ENCODE measurements at places on chromosomes 6 and 20. TPM values are rescaled to one million over a fixed set of nuclear protein-coding genes. Genes with fewer than 3 reads are reported as not detected.
A peak's percentile ranks its signal among the peaks of the same experiment; 100 is the strongest.

MRPS26 gene
- 78.7 TPM for total RNA-seq

COL9A1 gene
- 0.71 TPM for total RNA-seq

WFDC5 gene
- not detected for total RNA-seq

ZHX3 gene
- total RNA-seq = 28.8 TPM

DEF6 gene
- total RNA-seq = 1.1 TPM

CLPSL2 gene
- total RNA-seq = not detected

PPIL1 gene
- total RNA-seq = 59.2 TPM

CCR6 gene
- not detected for total RNA-seq

COL19A1 gene
- 1.9 TPM for total RNA-seq

ATG5 gene
- 15.1 TPM for total RNA-seq

CST8 gene
- not detected for total RNA-seq

ZC2HC1B gene
- not detected for total RNA-seq

PTK7 gene
- 2.5 TPM for total RNA-seq

- H3K4me3 ChIP-seq = no peak overlapping the region
- H3K36me3 ChIP-seq = no peaks in the 10 kb centered on the region
Measured at GRCh38 chr6:73965539-73966029, 269.6 kb downstream of the CD109 start.

DNA sequence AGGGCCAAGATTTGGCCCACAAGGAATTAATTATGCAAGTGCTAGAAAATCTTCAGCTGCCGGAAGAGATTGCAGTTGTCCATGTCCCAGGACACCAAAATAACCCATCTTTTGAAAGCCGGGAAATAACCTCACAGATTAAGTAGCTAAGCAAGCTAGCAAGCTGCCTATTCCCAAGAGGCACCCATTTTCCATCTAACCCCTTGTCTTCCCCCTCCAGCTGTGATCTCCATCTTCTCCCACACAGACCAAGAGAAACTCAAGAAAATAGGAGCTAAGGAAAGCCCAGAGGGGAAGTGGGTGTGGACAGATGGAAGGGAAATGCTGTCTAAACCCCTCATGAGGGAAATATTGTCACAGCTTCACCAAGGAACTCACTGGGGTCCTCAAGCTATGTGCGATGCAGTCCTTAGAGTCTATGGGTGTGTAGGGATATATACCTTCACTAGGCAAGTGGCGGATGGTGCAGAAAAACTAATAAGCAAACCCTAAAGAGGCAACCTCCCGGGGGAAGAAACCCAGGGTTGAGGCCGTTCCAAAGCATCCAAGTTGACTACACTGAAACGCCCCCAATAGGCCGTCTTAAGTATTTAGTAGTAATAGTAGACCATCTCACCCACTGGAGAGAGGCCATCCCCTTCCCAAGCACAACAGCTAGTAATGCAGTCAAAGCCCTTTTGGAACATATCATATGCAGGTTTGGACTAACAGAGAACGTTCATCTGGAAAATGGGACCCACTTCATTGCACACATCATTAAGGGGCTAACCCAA lies 64.3 kb upstream of the PRSS16 start:
- no peak overlapping the region for H3K27ac ChIP-seq
- peaks cover 2% of the 10 kb centered on the region for H3K27me3 ChIP-seq
- DNase-seq = no peak
- no peaks in the 10 kb centered on the region for H3K36me3 ChIP-seq
- no peak overlapping the region for H3K4me3 ChIP-seq
- H3K4me1 ChIP-seq = no peaks in the 10 kb centered on the region

DNA sequence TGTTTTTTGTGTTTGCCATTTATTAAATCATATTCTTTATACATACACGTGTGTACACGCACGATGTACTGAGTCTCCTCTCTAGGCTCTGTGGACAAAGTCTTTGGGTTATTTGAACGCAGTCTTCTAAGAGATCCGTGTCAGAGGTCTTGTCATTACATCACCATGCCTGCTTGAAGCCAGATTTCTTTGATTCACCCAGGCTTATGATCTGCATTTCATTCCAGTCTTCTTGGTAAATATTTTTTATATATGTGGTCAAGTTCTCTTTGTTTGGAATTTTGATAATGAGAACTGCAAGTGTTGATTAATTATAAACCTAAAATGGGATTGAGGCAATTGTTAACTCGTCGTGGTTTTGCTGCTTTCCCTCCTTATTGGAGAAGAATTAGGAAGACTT lies 34.6 kb downstream of the KCNS1 start:
- no peaks in the 10 kb centered on the region for H3K27me3 ChIP-seq
- DNase-seq = no peak
- H3K27ac ChIP-seq = no peak overlapping the region
- peaks cover 9% of the 10 kb centered on the region for H3K36me3 ChIP-seq
- no peaks in the 10 kb centered on the region for H3K4me1 ChIP-seq

- H3K27me3 ChIP-seq = no peaks in the 10 kb centered on the region
- H3K4me3 ChIP-seq = no peak overlapping the region
- no peaks in the 10 kb centered on the region for H3K36me3 ChIP-seq
- no peak for DNase-seq
- peak overlapping the region; percentile 61 for H3K27ac ChIP-seq
Measured at GRCh38 chr6:20223141-20223540, 10.9 kb upstream of the MBOAT1 start.

GRCh38 chr6:141580131-141580530 lies 552.6 kb upstream of the GJE1 start:
- H3K27me3 ChIP-seq = no peaks in the 10 kb centered on the region
- DNase-seq = no peak
- no peak overlapping the region for H3K4me3 ChIP-seq
- H3K27ac ChIP-seq = no peak overlapping the region

DNA sequence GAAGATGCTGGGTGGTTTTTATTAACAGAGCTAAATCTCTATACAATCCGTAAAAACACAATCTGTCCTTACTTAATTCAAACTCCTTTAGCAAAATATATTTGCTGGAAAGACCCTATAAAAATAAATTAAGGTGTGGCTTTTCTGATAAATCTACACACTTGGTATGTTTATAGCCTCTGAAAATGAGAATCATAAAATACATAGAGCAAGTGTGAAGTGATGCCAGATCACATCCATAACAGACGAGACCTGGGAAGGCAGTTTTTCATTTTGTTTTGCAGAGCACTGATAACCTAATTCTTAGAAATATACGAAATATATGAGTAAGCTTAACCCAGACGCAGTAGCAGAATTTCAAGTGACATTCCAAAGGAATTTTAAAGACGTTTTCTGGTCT lies 10.4 kb upstream of the DDO start:
- H3K4me1 ChIP-seq = no peaks in the 10 kb centered on the region
- no peak overlapping the region for H3K4me3 ChIP-seq
- no peak overlapping the region for H3K27ac ChIP-seq
- no peak for DNase-seq

DNA sequence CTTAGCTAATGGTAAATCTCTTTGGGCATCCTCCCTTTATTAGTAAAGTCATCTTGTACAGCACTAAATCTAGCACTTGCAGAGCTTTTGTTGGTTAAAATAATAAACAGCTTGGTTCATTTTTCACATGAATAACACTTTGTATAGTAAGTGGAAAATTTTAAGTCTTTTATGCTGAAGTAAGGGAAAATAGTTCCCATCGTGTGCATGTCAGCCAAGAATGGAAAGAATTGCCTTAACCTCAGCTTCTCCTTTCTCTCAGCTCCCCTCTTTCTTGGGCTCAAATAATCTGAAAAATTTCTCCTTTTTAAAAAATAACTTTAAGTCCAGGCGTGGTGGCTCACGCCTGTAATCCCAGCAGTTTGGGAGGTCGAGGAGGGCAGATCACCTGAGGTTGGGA lies 16.6 kb downstream of the SNRPC start:
- H3K27me3 ChIP-seq = no peaks in the 10 kb centered on the region
- peaks cover 27% of the 10 kb centered on the region for H3K4me1 ChIP-seq
- DNase-seq = no peak
- H3K27ac ChIP-seq = no peak overlapping the region
- H3K4me3 ChIP-seq = no peak overlapping the region
- no peaks in the 10 kb centered on the region for H3K36me3 ChIP-seq

- no peaks in the 10 kb centered on the region for H3K27me3 ChIP-seq
- H3K4me3 ChIP-seq = peak overlapping the region; percentile 77
- peak overlapping the region; percentile 83 for H3K27ac ChIP-seq
- DNase-seq = peak; percentile 68
Measured at GRCh38 chr6:116371120-116371917, 572 bp downstream of the DSE start.

DNA sequence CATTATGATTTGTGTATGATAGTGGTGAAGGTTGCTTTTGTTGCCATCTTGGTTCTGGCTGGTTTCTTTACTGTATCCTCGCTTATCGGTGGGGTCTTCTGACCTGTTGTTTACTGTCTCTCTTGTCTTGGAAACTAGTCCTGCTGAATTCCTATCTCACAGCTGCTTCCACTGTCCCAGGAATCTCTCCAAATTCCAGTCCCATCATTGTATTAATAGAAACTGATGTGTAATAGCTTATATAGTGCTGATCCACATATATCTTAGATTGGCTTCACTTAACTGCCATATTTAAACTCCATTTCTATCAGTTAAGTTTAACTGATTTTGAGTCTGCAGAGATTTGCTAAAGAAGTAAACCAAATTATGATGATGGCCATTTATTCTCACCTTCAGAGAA lies 5.9 kb downstream of the GTF2H5 start:
- peaks cover 26% of the 10 kb centered on the region for H3K36me3 ChIP-seq
- no peak overlapping the region for H3K4me3 ChIP-seq

- no peak for DNase-seq
- H3K27me3 ChIP-seq = no peaks in the 10 kb centered on the region
- no peaks in the 10 kb centered on the region for H3K36me3 ChIP-seq
Measured at GRCh38 chr6:40936818-40937251, 102.2 kb downstream of the UNC5CL start.

DNA sequence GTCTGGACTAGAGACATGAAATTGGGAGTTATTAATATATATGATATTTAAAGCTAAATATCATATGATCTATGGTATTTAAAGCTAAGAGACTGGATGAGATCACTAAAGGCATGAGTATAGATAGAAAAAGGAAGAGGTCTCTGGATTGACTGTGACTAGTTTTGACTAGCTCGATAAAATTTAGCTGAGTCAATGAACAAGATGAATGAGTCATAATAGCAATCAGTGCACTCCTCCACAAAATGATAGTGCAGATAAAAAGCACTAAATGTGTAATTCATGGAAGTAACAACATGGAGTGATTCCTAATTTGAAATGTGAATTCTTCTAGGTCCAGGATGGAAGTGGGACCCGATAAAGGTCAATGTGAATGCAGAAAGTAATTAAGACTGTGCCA lies 127.4 kb downstream of the PFDN4 start:
- no peak for DNase-seq
- no peak overlapping the region for H3K27ac ChIP-seq
- no peaks in the 10 kb centered on the region for H3K27me3 ChIP-seq
- H3K36me3 ChIP-seq = no peaks in the 10 kb centered on the region

GRCh38 chr20:49567421-49568277 lies at the start of gene PTGIS:
Gene PTGIS (minus strand): TSS chr20:49568137. CDS start chr20:49568116, 21 bp downstream.
- DNase-seq = no peak
- H3K4me1 ChIP-seq = peaks cover 22% of the 10 kb centered on the region
- peak within 1 kb of the TSS; percentile 89 for H3K27ac ChIP-seq
- H3K4me3 ChIP-seq = peak within 1 kb of the TSS; percentile 57
- H3K36me3 ChIP-seq = no peaks in the 10 kb centered on the region

DNA sequence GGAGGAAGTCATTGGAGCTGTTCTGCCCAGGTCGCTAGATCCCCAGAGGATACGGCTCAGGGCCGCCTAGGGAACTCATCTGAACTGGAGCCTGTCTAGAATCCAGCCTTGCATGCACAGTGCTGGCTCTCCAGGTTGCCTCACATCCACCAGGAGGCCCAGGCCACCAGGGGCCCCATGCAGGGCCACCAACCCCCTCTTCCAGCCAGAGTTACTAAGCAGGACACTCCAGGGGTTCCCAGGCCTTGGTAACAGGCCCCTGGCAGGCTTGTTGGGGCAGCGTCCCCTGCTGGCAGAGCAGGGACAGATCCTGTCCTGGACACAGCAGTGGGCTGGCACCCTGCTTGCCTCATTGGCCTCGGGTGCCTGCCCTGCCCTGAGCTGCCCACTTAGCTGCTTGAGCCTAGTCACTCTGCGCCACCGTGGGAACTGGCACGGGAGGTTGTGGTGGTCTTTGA lies 35.3 kb downstream of the EFCAB8 start:
- no peaks in the 10 kb centered on the region for H3K4me1 ChIP-seq
- H3K27ac ChIP-seq = no peak overlapping the region
- H3K4me3 ChIP-seq = no peak overlapping the region
- no peak for DNase-seq
- no peaks in the 10 kb centered on the region for H3K36me3 ChIP-seq
- H3K27me3 ChIP-seq = no peaks in the 10 kb centered on the region

DNA sequence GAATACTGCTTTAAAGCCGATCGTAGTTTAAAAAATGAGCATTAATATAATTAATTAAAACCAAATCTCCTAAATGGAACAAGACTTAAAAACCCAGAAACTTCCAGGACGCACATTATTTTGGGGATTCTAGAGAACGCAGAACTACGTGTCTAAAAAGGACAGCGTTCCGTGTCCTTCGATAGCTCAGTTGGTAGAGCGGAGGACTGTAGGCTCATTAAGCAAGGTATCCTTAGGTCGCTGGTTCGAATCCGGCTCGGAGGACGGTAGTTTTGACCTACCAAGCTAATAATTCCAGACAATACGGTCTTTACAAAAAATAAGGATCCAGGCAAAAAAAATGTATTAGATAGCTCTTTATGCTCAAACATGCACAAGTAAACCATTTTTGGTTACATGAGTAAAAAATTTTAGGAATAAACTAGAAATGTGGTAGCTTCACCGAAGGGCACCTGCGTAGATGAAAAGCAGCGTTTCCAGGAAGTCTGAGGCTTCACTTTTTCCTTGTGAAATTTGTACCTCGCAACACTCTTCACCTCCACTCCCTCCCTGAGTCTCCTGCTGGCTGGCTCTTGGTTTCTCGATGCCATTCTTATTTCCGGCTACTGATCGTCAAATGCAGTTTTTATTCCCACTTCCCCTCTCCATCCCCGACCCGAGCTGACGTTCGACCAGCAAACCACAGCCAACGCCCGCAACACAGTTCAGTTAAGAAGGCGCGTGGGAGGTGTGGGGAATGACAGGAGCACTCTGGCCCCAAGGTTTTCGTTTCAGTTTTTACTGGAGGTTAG lies 19.6 kb upstream of the ABT1 start:
- peaks cover 4% of the 10 kb centered on the region for H3K4me1 ChIP-seq
- no peaks in the 10 kb centered on the region for H3K36me3 ChIP-seq
- H3K27me3 ChIP-seq = peaks cover 12% of the 10 kb centered on the region
- no peak overlapping the region for H3K4me3 ChIP-seq

DNA sequence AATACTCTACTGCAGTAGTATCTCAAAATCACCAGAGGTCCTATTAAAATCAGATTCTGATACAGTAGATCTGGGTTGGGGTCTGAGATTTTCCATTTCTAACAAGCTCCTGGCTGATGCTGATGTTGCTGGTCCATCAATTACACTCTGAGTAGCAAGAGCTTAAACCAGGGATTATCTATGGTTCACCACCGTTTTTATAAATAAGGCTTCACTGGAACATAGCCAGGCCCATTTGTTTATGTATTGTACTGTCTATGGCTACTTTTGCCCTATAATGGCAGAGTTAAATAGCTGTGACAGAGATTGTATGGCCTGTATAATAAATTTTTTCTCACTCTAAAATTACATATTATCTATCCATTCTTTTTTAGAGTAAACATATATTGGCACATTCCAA lies 53.0 kb downstream of the NUDT3 start:
- no peaks in the 10 kb centered on the region for H3K36me3 ChIP-seq
- no peak for DNase-seq
- H3K4me3 ChIP-seq = no peak overlapping the region
- no peaks in the 10 kb centered on the region for H3K27me3 ChIP-seq
